Amniotic stem cell (primary cell): ENCODE measurements at places on chromosomes 4 and X.
A peak's percentile ranks its signal among the peaks of the same experiment; 100 is the strongest.

- DNase-seq, result no peak
Measured at GRCh38 chr4:72843466-72843865, 226.1 kb downstream of the COX18 start.

GRCh38 chr4:77701121-77701520 is 95.5 kb downstream of the CXCL13 start:
- DNase-seq, result no peak

GRCh38 chr4:142703694-142704309 is 142.3 kb downstream of the INPP4B start:
- no peak for DNase-seq

- DNase-seq, result peak; percentile 76
Measured at GRCh38 chr4:148007314-148007760, 275.4 kb downstream of the ARHGAP10 start.

DNA sequence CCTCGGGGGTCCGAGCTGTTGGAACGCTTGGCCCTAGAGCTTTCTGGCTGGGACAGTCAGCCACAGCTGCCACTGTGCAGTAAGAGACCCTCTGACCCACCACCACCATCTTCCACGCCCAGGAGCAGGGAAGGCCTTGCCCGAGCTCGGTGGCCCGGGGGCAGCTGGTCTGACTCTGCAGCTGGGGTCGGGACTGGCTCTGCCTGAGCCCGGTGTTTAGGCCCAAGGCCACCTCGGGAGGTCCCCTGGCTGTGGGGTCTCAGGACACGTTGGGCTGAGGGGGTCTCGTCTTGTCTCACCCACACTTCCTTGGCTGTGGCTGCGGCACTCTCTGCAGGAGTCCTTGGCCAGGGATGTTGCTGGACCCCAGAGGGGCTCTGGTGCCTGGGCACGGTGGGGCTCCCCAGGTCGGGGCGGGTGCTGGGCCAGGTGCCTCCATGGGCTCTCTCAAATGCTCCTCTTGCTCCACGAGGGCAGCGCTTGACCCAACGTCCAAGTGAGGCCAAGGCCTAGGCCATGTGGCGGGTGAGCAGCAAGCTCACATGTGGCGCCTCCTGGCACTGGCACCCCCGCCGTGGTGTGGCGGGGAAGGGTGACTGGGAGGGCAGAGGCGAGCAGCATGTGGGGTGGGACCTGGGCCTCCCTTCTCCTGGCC is 22.9 kb downstream of the DOK7 start:
- DNase-seq, result no peak

DNA sequence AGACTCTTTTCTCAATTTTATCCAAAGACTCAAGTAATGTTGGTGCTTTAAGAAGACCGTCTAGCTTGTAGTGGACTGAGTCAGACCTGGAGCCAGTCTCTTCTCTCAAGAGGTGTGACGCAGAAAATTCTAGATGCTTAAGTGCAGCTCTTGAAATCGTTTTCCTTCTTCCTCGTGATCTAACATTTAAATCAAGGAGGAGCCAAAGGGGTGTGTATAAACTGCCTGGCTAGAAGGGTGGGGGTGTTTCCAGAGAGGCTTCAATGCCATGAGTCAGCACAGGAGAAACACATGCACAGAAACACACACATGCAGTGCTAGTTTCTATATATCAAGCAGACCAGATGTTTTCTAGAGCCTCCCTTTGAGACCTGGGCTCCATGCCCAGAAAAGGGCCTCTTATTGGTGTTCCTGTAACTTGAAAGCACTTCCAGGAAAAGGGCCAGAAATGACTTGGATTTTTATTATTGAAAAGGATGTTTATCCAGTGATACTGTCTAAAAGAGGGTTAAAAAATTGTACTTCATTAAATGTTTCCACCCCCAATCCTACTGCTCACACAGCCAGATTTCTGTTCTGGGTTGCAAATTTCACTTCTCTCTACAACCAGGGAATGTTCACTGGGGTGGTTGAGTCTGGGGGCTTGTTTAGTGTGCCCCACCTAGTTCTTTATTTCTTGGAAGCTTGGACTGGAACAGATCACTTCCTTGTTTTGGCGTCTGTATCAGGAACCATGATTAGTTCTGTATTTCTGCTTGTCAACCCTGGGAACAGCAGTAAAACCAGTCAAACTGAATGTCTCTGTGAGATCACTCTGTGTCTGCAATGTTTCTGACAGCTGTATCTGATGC is at the start of gene CLIC2:
Gene CLIC2, minus strand, starts transcription at position 129 of the 851 bp plus-strand sequence. CDS start 187 bp downstream, outside the sequence.
- DNase-seq, result peak; percentile 0

DNA sequence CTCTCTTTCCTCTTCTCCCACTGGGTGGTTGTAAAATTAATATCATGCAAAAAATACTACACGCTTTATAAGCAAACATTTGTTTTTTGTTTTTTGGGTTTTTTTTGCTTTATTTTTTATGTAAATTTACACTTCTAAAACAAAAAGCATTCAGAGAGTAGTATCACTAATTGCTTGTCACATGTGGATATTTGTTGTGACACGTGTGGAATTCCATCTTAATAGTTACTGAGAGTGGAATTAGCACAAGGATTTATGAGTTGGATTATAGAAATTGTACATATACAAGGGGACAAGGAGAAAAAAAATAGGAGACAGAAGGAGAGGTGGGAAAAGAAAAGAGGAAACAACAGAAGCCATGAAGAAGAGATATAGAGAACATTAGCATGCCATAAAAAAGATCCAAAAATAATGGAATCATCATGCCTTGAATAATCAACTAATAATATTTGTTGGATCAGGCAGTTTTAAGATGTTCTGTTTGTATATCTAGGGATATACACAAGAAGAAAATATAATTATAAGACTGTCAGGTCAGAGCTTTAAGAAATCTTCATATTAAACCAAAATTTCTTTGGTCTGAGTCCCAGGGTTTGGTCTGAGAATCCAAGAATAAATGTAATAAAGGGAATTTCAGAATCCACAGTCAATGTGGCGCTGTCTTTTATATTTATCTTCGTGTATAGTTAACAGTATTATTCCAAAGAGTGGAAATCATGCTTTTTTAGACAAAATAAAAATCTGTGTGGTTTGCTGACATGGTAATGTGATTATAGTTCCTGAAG is 98.5 kb upstream of the INTU start:
- DNase-seq, result no peak

- no peak for DNase-seq
Measured at GRCh38 chrX:41435708-41436107, 11.4 kb upstream of the NYX start.

- no peak for DNase-seq
Measured at GRCh38 chr4:6114601-6115000, 85.7 kb downstream of the JAKMIP1 start.

GRCh38 chrX:115609621-115610020 is 48.6 kb downstream of the PLS3 start:
- no peak for DNase-seq

- no peak for DNase-seq
Measured at GRCh38 chr4:71592793-71593192, 191.1 kb downstream of the GC start.

GRCh38 chr4:36997727-36998126 is 246.8 kb upstream of the NWD2 start:
- no peak for DNase-seq

GRCh38 chr4:108901291-108901690 is 138.4 kb upstream of the ETNPPL start:
- DNase-seq, result no peak

DNA sequence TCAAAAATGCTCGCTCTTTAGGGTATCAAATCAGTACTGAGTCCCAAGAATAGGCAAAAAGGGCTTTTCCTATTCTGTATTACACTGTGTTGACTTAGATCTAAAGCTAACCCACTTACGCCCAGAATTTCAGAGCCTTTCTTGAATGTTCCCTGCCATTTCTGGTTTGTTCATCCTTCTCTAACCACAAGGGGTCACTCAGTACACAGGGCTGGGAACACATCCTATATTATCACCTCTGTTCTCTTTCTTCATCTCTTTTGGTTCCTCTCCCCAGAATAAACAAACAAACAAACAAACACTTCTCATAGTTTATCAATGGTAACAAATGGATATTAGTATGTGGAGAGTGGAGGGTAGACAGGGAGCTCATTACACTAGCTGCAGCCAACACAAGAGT is 25.5 kb upstream of the MORC4 start:
- DNase-seq, result no peak

GRCh38 chr4:182510836-182511235 is 267.6 kb downstream of the TENM3 start:
- no peak for DNase-seq

DNA sequence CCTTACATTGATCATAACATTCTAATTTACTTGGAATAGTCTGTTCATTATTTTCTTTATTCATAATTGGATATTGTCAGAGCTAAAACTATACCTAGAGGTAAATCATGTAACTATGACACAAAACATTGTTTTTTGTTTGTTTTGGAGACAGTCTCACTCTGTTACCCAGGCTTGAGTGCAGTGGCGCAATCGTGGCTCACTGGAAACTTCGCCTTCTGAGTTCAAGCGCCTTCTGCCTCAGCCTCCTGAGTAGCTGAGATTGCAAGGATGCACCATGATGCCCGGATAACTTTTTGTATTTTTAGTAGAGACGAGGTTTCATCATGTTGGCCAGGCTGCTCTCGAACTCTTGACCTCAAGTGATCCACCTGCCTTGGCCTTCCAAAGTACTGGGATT is 265.2 kb downstream of the FBXO8 start:
- DNase-seq, result no peak

DNA sequence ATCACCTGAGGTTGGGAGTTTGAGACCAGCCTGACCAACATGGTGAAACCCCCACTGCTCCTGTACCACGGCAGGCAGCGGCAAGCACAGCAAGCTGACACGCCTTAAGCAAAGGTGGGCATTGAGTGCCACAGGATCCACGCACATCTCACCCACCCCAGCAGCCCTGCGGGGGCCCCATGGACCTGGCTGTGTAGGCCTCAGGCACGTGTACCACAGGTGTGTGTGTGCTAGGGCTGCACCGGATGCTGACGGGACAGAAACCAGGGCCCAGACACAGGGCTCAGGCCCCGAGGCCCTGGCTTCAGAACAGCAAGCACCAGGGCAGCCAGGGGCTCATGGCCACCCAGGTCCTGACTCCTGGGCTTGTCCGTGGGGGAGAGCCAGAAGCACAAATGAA is 46.8 kb downstream of the GAK start:
- no peak for DNase-seq

GRCh38 chr4:3707423-3708102 is 58.6 kb upstream of the ADRA2C start:
- DNase-seq, result no peak

DNA sequence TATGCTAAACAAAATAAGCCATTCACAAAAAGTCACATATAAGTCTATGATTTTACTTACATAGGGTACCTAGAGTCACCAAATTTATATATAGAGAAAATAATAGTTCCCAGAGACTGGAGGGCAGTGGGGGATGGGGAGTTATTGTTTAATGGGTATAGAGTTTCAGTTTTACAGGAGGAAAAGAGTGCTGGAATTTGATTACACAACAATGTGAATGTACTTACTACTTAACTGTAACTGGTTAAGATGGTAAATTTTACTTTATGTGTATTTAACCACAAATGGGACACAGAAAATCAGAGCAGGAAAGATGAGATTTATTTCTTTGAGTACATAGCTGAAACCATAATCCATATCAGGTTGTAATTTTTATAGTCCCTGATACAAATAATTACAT is 144.4 kb downstream of the TMA16 start:
- DNase-seq, result no peak

DNA sequence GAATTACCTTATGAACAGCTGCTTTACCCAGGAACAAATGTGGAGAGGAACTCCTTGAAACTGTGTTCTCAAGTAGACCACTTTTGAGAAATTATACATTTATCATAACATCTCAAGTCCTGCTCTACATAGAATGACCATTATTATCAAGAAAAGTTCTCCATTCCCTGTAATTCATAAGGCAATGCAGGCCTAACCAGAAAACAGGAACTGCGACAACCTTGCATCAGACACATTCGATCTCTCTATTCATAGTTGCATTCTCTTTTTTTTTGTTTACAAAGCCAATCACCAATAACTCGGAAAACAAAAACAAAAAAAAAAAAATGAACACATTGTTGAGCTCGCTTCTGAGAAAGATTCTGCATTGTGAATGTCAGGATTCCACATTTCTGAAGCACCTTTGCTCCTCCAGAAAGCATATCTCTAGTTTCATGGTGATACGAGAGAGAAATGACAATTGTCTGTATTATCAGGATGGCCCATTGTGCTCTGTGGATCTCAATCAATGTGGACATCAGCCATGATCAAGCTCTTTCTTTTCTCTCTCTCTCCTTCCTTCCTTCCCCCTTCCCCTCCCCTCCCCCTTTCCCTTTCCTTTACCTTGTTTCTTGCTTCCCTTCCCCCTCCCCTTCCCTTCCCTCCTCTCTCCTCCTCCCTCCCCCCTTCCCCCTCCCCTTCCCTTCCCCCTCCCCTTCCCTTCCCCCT is 32.4 kb upstream of the CD99 start:
- no peak for DNase-seq

DNA sequence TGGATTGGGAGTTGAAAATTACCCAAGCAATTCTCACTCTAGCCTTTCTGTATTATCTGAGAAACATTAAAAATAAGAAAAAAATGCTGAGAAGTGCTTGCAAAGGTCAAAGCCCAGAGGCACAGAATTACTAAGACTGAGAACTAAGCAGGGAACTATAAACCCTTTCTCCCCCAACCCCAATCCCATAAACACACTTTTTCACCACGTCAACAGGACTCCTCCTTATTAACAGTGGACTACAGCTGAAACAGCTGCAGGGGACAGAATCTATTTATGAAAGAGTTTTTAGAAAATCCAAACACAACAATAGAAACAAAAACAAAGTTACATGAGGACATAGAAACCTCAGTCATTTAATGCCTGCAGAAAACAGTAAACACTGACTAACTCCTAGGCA is 984.1 kb downstream of the TRAM1L1 start:
- DNase-seq, result no peak

- no peak for DNase-seq
Measured at GRCh38 chrX:1614927-1615326, at the start of gene ASMT. Gene ASMT (plus strand): TSS chrX:1615059. CDS start chrX:1615200, 141 bp downstream.

- no peak for DNase-seq
Measured at GRCh38 chrX:23052324-23052723, 52.6 kb downstream of the DDX53 start.

- no peak for DNase-seq
Measured at GRCh38 chr4:75169427-75169826, 236.5 kb downstream of the PARM1 start.

GRCh38 chr4:93237521-93237920 is 591.0 kb upstream of the ATOH1 start:
- DNase-seq, result no peak

DNA sequence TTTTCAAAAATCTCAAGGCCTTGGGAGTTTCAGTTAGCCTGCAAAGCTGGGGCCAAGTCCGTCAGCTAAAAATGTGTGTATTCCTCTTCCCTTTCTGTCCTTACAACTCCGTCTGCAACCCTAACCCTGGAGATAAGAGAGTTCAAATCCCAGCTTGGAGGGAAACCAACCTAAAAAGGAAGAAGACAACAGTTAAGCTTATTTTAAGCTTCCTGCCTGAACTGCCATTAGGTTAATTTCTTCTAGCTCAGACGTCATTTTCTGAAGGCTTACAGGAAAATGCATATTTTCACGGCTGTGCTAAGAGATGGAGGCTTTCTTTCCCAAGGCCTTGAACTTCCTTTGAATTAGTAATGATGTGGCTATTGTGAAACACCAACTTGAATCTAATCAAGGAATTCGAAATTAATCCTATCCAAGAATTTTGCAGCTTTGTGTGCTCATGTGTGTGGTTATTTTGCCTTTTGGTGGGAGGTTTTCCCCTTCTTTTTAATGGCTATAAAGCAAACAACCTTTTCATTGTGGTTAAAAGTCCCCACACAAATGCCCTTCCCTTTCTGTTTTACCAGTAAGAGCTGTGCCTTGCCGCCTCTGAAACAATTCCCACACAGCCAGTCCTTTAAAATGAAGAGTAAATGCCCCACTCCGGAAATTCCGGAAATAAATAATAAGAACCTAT is 103.5 kb downstream of the IRF2 start:
- DNase-seq, result no peak

- DNase-seq, result no peak
Measured at GRCh38 chr4:128861856-128862518, 52.5 kb downstream of the JADE1 start.
